Activated T-helper 17 cell treated with anti-CD3 and anti-CD28 coated beads, Interleukin-2, amount 50 U/mL, for 72 hours (primary cell): ENCODE measurements at places on chromosomes 2 and 18.

GRCh38 chr2:238763471-238763995 lies 84.4 kb upstream of the TWIST2 start:
- ATAC-seq, result no peak

GRCh38 chr2:195202163-195202845 lies 454.7 kb upstream of the SLC39A10 start:
- ATAC-seq, result peak; percentile 85

DNA sequence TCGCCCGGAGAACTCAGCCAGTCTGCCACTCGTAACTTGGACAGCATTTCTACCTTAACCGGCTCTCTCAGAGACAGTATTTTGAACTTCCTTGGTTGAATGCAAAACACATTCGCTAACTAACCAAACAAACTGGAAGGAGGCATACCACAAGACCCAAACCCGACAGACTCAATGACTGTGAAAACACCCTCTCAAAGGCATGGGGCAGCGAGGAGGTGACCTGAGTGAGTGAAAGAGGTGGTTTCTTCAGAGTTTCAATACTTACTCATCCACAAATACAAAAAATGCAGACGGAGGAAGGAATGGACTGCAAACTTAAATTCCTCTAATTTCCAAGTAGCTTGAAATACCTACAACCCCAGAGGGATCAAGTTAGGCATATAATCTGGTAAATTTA lies 132.9 kb downstream of the GAREM1 start:
- ATAC-seq, result no peak

DNA sequence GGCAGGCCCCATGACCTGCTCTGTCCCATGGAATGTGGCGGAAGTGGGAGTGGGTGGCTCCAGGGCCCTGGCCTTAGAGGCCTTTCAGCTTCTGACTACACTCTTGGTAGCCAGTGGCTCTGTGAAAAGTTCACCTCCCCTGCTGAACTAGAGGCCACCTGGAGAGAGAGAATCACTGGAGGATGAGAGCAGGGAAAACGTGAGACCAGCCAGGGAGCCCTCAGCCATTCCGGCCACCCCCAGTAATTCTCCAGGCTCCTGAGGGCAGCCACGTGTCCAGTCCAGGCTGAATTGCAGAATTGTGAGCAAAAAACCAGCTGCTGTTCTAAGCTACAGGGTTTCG lies 10.5 kb downstream of the COLEC12 start:
- no peak for ATAC-seq

DNA sequence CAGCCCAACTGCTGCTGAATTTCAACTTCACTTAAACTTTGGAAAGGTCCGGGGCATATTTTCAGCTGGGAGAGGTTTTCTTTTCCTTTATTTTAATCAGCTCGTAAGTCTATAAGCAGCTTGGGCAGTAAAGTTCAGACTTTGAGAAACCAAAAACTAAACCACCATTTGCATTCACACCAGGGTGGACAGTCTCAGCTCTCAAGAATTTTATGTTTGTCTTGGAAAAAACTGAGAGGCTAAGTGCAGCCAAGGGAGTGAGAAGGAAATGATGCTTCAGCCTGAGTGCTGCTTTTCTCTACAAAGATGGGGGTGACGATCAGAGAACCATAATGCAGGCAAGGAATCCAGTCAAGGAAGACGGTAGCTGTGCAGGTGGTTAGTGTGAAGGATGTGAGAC lies 30.2 kb downstream of the MCFD2 start:
- ATAC-seq, result no peak

DNA sequence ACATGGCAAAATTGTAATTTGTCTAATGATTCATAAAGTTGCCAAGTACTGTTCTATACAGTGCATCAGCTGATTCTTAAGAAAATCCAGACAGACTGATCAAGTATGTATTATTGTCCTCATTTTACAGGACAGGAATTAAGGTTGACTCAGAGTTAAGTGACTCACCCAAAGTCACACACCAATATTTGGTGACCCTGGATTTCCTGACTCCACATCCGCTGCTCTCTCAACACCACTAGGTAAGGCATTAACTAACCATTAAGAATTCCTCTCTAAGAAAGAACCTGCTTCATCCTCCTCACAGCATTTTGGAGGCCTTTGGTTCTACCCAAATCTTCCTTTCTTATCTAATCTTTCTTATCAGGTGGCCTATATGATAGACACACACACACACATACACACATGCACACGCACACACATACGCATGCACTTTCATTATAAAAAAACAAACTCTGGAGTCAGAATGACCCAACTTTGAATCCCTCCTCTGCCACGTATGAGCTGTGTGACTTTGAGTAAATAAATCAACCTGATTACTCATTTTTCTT lies 150.8 kb downstream of the ANKRD44 start:
- ATAC-seq, result peak; percentile 90

- ATAC-seq, result no peak
These were observed 266.7 kb upstream of the MGAT5 start for GRCh38 chr2:133986881-133987795.

GRCh38 chr2:219254590-219255201 lies 978 bp upstream of the TUBA4A start:
- ATAC-seq, result peak; percentile 67

GRCh38 chr2:53289309-53290006 lies 478.1 kb upstream of the CHAC2 start:
- ATAC-seq, result no peak

DNA sequence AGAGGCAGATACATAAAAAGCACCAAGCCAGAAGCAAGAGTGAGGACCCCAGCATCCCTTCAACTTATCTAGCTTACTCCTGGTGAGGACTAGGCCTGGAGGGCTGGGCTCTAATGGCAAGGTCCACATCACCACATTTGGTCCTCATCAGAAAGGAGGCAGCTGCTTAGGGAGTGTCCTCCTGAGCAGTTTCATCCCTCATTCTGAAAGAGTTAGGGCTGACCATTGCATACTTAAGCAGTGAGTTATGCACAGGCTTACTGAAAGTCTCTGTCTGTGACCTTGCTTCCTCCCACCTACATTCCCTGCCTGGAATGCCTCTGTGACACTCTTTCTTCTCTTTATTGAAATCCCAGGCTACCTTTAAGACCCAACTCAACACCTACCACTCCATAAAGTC lies 301.8 kb upstream of the ACVR2A start:
- ATAC-seq, result no peak

DNA sequence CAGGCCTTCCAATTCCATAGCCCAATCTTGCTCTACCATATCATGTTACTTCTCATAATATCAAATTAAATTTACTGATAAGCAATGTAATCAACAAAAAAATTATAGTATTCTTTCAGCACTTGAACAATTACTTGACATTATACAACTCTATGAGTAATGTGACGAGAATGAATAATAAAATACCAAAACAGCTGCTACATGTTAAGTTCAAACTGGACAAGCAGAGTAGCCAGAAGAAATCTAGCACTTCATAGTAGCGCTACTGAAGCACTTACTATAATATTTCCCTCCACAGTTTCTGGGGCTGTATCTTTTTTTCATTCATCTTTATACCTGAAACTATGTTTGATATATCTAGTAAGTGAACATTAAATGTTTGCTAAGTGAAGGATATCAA lies 14.9 kb downstream of the PPP3R1 start:
- no peak for ATAC-seq

GRCh38 chr2:187514930-187515329 lies 39.3 kb downstream of the TFPI start:
- no peak for ATAC-seq

GRCh38 chr18:76265497-76266235 lies 229.4 kb downstream of the ZNF516 start:
- no peak for ATAC-seq

- ATAC-seq, result no peak
These were observed 10.5 kb upstream of the EPAS1 start for GRCh38 chr2:46286715-46287114.

DNA sequence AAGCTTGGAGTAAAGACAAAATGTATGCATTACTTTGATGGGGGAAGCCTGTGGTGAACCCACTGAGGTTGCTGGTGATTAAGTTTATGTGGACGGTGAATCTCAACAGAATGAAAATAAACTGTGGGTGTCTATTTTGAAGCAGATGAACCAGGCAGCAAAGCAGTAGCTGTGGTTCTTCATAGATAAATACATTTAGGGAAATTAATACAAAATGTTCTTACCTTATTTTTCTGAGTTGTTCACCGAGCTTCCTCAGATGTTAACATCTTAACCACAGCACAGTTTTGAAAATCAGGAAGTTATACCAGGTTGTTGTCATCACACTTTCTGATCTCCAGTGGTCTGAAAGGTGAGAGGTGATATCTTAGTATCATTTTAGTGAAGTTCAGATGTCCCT lies 53.9 kb downstream of the NCK2 start:
- ATAC-seq, result peak; percentile 36
